Activated CD8-positive, alpha-beta T cell treated with anti-CD3 and anti-CD28 coated beads, Interleukin-2, amount 10 ng/mL, durations not matched to agents 7 days and 5 days (primary cell): ENCODE measurements at places on chromosomes 12 and 14. TPM values are rescaled to one million over a fixed set of nuclear protein-coding genes. Genes with fewer than 3 reads are reported as not detected.

Gene RHEBL1
- 9.5 TPM for total RNA-seq

Gene NANOG
- not detected for total RNA-seq

Gene KRT75
- not detected for total RNA-seq

Gene TMPRSS12
- total RNA-seq: not detected

Gene FGF23
- not detected for total RNA-seq

Gene SERPINA4
- not detected for total RNA-seq

Gene CNTN1
- total RNA-seq: not detected

Gene SERPINA3
- not detected for total RNA-seq

Gene CRY1
- total RNA-seq: 15.7 TPM

Gene CAPZA3
- not detected for total RNA-seq

Gene AMHR2
- not detected for total RNA-seq

Gene TAS2R7
- total RNA-seq: not detected

Gene CD69
- 115 TPM for total RNA-seq

Gene C12orf56
- total RNA-seq: not detected

Gene SERPINA10
- not detected for total RNA-seq

Gene KERA
- not detected for total RNA-seq

Gene PRB4
- not detected for total RNA-seq

Gene SLC6A15
- not detected for total RNA-seq
